ENCODE measurements at places on chromosomes 4 and X. TPM values are rescaled to one million over a fixed set of nuclear protein-coding genes. Genes with fewer than 3 reads are reported as not detected.

- no peak for DNase-seq
These were observed 111.6 kb downstream of the AFF2 start for GRCh38 chrX:148611993-148612392.

Gene RNF150
- polyA plus RNA-seq: 37.4 TPM

GRCh38 chrX:44904542-44905115, 31.6 kb downstream of the KDM6A start:
- no peak for DNase-seq

GRCh38 chrX:10070714-10071436, 85.9 kb upstream of the CLCN4 start:
- DNase-seq: no peak

Gene TASL
- 1.1 TPM for polyA plus RNA-seq

Gene SYTL4
- 8.3 TPM for polyA plus RNA-seq

DNA sequence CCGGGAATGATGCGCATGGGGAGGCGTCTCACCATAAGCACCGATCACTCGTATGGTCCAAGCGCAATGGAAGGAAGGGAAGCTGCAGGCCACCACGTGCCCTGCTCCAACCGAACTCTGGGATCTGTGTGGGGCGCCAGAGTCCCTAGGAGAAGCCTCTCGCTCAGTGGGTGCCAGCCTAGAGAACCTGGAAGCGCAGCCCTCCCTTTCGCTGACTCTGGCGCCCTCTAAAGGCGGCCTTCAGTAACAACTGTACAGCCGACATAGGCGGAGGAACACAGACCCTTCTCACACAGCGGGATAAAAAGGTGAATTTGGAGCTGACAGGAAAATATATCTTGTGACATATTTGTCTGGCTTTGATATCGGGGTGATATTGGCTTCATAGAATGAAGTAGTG, 76.0 kb downstream of the INTS6L start:
- no peak for DNase-seq

Gene CD38
- 0.53 TPM for polyA plus RNA-seq
